ENCODE measurements at places on chromosomes 11 and 22.

- DNase-seq = no peak
These were observed 143.0 kb upstream of the PDGFD start for GRCh38 chr11:104306862-104307474.

DNA sequence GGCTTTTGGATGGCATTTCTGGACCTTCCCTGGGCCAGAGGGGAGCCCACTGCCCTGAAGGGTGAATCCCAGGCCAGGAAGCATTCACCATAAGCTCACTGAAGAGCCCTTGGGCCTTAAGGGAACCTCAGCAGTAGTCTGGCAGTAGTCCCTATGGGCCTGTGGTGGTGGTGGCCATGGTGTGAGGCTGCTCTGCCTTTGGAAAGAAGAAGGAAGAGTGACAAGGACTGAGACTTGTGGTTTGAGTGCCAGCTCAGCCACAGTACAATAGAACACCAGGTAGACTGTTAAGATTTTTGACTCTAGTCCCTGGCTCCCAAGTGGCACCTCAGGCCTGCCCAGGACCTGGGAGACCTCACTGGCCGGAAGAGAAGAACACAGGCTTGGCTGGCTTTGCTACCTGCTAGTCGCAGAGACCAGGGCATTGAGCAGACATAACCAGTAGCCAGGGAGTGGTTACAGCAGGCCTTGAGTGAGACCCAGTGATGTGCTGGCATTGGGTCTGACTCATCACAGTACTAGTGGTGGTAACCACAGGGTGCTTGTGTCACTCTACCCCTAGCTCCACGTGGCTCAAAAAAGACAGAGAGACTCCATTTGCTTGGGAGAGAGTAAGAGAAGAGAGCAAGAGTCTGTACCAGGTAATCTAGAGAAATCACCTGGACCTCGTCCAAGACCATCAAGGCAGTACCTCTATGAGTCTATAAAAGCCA, 259.8 kb upstream of the BLID start:
- DNase-seq = no peak

DNA sequence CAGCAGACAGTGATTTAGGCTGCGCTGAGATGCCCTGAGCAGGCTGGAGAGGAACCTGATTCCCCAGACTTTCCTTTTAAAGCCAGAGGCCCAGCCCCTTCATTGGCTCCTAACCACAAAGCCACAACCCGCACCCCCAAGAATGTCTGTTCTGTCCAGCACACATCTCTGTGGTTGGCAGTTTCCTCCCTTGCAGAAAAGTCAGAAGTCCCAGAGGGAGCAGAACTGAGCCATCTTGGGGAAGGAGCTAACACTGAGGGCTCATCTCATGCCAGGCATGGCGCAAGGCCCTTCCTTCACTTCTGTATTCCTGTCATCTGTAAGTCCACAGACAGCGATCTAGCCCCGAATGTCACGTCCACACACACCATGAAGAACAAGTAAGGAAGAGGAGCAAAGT, 97.1 kb upstream of the SYT13 start:
- DNase-seq = no peak

DNA sequence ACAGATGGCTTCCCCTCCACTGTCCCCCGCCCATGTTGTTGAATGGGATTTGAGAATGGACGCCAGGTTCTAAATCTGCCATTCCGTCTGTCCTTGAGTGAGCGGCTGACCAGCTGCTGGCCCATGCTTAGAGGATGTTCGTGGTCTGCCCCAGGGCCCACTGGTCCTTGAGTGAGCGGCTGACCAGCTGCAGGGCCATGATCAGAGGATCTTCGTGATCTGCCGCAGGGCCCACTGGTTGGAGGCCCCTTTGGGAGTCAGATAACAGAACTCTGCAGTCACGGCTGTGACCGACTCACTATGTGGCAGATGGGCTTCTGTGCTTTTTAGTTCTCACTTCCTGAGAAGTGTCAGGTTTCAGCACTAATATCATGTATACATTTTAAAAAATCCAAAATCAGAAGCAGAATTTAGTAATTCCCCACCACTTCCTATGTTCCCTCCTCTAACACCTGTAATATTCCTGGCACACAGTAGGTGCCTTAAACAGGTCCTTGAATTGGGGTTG, 54.1 kb downstream of the MICAL3 start:
- no peak for DNase-seq

DNA sequence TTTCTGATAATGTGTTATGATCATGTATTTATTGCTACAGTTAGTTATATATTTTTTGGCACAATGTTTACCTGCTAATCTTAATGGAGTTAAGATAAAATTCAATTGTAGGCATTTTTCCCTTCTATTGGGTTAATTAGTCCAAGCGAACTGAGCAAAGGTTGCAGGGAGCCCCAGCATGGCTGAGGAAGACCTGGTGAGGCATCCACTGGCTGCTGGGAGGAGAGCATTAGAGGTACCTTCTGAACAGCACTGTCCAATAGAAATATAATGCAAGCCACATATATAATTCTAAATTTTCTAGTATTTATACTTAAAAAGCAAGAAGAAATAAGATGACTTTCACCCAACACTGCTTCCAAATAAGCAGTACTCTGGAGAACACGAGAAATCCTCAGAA, 689 bp upstream of the TMEM126A start:
- DNase-seq = no peak

DNA sequence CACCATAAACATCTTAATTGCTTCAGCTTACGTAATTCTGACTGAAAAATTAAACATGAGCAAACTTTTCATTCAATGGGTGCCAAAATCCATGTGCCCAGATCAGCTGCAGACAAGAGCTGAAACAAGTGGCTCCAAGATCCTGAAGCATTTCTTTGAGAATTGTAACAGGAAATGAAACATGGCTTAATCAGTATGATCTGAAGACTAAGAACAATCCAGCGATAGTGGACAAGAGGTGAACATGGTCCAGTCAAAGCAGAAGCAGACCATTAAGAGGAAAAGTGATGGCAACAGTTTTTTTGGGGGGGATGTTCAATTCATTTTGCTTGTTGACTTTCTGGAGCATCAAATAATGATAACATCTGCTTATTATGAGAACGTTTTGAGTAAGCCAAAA, 1964.5 kb upstream of the RAG2 start:
- DNase-seq = no peak

- DNase-seq = no peak
These were observed 108.6 kb downstream of the BRD1 start for GRCh38 chr22:49719046-49719445.

- no peak for DNase-seq
These were observed at the start of gene ANKK1 for GRCh38 chr11:113387605-113388211. TSS of gene ANKK1 (plus strand) at chr11:113387779. CDS start at chr11:113387885, 106 bp downstream.

- no peak for DNase-seq
These were observed 234.2 kb downstream of the BLID start for GRCh38 chr11:121881806-121882205.

DNA sequence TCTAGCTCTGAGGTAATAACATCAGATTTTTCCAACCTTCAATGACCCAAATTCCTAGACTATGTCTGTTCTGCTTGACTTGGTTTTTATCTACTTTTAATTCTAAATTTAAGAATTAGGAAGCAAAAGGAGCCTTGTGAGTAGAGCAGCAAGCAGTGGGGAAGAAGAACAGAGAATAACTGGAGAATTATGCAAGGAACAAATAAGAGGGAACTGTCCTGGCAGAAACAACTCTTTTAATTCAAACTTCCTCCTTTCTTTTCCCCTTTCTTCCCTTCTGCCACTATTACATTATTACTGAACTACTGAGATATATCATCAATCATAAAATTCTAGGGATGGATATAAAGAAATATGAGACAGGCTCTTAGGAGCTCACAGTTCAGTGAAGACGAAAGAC, 276.1 kb downstream of the SBF2 start:
- DNase-seq = no peak

GRCh38 chr11:8997451-8997850, 6.3 kb downstream of the NRIP3 start:
- DNase-seq = no peak

DNA sequence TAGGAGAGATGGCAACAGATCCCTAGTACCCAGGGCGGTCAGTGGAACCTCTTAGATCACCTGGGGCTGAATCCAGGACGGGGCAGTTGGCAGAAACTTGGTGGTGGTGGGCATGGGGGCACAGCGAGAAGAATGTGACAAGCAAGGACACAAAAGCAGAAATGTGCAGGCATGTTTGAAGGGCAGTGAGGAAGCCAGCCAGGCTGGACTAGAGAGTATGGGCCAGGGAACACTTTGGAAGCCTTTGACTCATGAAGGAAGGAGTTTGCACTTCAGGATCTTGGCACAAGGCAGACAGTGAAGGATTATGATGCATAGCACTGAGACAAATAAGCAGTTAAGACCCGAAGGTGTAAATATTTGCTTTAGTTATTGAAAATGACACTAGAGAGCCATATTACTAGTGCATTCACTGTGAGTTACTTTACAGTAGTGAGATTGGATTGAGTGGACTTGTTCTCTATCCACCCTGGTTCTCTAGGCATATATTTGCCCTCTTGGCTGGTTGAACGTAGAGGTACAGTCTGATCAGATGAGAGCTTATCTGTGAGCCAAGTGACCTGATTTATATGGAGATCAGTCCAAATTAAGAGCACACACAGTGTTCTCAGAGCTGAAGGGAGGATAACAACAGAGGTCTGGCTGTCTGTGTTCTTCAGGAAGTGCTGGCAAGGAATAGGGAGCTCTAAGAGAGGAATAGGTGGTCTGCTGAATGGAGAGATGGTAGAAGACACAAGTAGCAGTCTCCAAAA, 210.4 kb downstream of the SNX19 start:
- DNase-seq = no peak

GRCh38 chr11:75565221-75565814, 3.3 kb downstream of the SERPINH1 start:
- DNase-seq = no peak

DNA sequence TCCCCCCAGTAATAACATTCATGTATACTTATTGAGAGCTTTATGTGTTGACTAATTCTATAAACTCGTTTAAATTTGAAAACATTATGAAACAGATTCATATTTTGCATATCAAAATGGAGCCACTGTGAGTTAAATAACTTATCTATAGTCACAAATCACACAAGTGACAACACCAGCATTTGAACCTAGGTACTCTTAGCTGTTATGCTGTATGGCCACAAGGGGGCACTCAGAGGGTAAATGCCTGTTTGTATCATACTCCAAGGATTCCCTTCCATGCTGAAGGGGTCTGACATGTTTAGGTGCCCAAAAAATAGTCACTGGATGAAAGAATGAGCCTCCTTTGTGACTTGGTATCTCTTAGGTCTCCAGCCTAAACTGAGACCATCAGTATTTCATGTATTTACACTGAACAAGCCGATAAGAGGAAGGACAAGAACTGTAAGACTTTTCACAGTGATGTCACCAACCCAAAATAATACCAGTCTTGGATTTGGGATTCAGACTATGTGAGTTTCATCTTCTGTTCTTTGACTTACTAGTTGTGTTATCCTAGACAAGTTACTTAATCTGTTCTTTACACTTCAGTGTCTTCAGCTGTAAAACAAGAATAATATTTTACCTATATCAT, 12.2 kb upstream of the OR52D1 start:
- peak; percentile 18 for DNase-seq

GRCh38 chr11:61820174-61820573, 3.4 kb upstream of the FADS1 start:
- no peak for DNase-seq

- DNase-seq = no peak
These were observed 865.0 kb downstream of the JRKL start for GRCh38 chr11:97254790-97255189.

GRCh38 chr11:102253020-102253715, 64.1 kb upstream of the BIRC3 start:
- DNase-seq = no peak

Measured in NCI-H2081 (cell line).